ENCODE measurements at places on chromosomes 7 and 10. TPM values are rescaled to one million over a fixed set of nuclear protein-coding genes. Genes with fewer than 3 reads are reported as not detected.

The GIMAP4 gene
- 277 TPM for total RNA-seq

The NEURL1 gene
- total RNA-seq, result 1.1 TPM

The CAV1 gene
- 0.38 TPM for total RNA-seq

The DYNC1I1 gene
- total RNA-seq, result not detected

The EGR2 gene
- total RNA-seq, result 6.4 TPM

The NODAL gene
- not detected for total RNA-seq

The SPAM1 gene
- total RNA-seq, result not detected

The MAP3K8 gene
- 40.3 TPM for total RNA-seq

The NCF1 gene
- total RNA-seq, result 1.5 TPM

The CLDN15 gene
- 20.6 TPM for total RNA-seq

Measured in activated CD4-positive, alpha-beta memory T cell treated with anti-CD3 and anti-CD28 coated beads, Interleukin-2, amount 10 ng/mL, durations not matched to agents 7 days and 5 days (primary cell).